NCI-H2171 treated with DMSO at 0.1 percent for 48 hours (cell line): ENCODE measurements at places on chromosomes 4 and X.

- no peak for DNase-seq
Observed at GRCh38 chr4:88144048-88144447, 14.4 kb downstream of the ABCG2 start.

DNA sequence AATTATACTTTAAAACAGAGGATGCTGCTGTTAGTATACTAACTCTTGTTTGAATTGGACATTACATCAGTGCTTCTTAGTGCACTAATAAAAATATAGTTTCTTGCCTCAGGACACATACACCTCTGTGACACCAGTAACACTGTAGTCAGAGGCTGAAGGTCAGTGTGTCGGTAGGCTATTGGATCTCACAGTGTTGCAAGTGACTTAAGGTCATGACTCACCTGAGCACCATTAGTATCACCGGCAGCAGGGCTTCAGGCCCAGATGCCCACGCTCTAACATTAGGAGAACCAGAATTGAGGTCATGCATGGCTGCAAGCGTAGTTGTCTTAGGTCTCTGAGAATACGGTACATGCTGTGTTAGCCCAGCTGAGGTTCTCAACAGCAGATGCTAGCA, 15.2 kb downstream of the ETDC start:
- no peak for DNase-seq

- DNase-seq, result no peak
Observed at GRCh38 chr4:37648084-37648817, 37.9 kb downstream of the RELL1 start.

DNA sequence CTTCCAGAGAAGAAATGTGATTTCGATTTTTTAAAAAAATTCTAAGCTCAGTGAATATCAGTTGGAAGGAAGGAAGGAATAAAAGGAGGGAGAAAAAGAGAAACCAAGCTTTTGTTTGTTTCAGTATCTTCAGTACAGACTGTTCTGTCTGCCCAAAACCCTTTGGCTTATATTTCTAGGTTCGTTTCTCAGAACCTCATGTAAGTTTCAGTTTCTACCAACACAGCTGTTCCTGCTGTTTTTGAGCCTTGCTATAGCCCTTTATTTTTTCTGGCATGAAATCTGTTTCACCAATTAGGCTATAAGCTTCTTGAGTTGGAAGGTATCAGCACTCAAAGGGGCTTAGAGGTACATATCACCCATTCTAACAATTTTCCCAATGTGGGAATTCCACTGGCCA, 157.9 kb downstream of the GBA3 start:
- DNase-seq, result no peak

DNA sequence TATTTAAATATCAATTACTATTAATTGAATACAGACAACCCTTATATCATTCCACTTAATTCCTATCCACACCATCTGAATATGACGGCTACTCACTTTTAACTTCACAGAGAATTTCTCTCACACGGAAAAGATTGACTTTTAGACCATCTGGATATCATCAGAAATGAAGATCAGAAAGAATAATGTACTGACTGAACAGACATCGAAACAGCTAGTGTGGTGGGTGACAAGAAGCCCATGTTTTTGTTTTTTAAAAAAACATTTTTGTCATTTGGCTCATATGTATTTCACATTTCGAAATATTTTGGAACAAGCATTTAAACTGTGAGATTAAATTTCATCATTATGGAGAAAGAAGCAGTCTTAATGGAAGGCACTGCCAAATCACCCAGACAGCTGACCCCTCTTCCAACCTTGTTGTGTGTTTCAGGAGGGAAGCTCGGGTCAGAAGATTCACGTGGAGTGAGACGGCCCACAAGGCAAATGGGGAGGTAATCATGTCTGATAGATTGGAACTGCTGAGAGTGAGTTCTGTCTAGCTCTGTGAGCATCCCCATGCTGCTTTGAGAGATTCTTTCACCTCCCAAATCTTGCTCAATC, 204.2 kb upstream of the RASGEF1B start:
- DNase-seq, result no peak

GRCh38 chrX:30577362-30577991, at the start of gene TASL:
Gene TASL (minus strand): TSS chrX:30577766. CDS start chrX:30560355, 17,411 bp downstream.
- no peak for DNase-seq

DNA sequence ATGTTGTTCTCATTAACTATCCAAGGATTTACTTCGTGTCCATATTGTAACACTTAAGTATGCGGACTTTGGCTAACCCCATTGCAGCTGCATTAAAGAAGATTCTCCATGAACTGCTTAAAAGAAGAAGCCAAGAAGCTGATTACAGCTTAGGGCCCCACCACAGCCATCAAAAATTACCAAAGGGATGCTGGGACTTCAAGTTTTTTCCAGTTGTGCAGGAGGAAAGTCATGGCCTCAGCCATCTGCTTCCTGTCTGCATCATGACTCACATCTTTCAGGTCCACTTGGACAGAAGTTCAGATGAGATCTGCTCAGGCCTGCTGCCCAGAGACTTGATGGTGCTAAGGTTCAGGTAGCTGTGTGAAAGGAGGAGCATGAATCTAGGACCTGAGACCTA, 38.8 kb upstream of the CAPN6 start:
- no peak for DNase-seq

GRCh38 chr4:100254237-100254636, 64.0 kb upstream of the DDIT4L start:
- DNase-seq, result no peak
